ENCODE measurements at places on chromosomes 11 and 22.

- DNase-seq, result no peak
Measured at GRCh38 chr11:78722786-78723185, 148.1 kb upstream of the NARS2 start.

DNA sequence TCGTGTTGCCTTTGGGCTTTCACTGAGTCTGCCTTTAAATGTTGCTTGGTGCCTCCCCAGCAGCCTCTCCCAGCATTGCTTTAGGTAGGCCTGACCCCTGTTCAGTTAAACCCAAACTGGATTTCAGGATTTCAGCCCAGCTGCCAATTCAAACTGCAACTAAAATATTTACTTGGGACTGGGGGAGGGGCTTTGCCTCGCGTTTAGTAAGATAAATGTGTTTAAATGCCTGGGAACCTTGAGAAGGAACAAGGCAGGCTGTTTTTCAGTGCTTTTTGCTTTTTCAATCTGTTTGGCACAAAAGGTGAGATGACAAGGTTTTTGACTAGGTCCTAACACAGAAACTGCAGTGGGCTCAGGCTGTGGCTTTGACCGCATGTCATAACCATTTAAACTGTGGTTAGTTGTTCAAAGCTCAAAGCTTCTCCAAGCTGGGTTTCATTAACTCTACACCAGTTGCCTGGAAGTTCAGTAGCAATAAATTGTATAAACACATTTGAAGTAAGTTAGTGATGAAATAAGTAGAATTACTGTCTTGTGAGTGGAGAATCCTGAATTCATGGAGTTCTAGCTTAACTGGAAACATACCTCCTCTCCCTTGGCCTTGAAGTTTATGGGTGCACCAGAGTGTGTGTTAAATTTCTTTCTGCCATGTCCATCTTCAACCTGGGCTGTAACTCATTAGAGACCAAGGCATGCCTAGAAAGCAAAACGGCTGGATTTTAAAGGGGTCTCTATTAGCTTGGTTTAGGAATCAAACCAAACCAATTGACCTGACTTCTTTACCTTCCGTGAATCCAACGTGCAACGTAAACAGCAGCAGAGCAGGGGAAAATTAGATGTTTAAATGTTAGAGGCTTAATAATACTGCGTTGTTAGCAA, 3.6 kb downstream of the PKNOX2 start:
- DNase-seq, result no peak

DNA sequence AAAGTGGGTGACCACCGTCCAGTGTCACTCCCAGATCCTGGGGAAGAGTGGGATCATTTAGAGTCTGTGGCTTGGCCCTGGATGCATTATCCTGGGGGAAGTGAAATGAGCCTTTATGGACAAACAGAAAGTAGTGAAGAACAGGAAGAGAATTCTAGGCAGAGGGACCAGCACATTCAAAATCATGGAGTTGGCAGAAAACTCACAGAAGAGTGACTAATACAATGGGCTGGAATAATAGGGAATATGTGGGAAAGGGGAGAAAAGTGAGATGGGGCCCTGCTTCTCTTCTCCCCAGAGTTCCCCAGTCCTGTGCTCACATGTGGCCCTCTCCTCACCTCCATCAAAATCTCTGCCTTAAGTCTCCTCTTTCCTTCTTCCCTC, 84.3 kb downstream of the CCDC81 start:
- DNase-seq, result no peak

DNA sequence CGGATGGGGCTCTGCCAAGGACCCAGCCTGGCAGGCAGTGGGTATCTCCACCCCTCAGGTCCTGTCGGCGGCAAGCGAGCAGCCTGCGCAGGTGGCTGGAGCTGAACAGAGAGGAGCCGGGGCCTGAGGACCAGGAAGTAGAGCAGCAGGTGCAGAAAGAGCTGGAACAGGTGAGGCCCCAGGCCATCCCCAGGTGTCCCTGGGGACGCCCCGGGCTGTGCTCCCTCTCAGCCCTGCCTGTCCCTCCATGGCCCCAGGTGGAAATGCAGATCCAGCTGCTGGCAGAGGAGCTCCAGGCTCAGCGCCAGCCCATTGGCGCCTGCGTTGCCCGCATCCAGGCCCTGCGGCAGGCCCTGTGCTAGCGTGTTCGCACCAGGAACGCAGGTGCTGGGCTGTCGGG, 44.0 kb downstream of the PISD start:
- DNase-seq, result no peak

GRCh38 chr11:58992489-58992888, 53.2 kb downstream of the GLYATL1 start:
- DNase-seq, result no peak

- DNase-seq, result no peak
Measured at GRCh38 chr22:18023509-18024275, 669 bp downstream of the MICAL3 start.

DNA sequence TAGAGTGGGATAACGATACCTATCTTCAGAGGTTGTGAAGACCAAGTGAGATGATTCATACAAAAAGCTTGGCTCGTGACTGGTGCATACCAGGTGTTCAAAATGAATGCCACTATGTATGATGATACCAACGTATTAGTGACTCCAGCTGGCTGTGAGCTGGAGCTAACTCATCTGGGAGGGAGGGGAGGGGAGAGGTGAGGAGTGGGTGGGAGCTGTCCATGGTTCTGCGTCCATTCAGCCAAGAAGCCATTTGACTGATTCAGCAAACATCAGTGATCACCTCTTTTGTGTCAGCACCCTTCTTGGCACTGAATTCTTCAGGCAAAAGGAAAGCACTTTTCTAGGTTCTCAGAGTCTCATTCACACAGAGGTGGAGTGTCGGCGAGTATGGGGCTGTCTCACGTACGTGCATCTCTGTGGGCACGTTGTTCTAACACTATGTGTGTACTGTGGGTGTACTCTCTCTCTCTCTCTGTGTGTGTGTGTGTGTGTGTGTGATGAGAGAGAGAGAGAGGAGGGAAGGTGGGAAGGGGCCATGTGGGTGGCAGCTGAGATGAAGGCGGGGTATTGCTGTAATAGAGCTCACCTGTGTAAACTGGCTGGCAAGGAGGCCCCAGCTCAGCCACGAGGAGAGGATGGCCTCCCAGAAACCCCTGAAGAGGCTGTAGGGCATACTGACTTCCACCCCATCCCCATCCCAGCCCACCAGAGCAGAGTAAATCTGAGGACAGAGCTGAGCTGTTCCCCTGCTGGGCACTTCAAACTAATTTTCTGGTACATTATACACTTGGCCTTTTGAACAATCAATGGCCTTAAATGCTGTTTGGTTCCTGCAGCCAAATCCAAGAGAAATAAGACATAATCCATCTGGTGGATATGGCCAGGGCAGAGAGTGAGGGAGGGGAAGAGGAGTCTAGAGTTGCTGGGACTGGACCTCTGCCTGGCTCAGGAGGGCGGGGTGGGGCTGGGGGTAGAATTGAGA, 96.1 kb upstream of the THY1 start:
- DNase-seq, result no peak

DNA sequence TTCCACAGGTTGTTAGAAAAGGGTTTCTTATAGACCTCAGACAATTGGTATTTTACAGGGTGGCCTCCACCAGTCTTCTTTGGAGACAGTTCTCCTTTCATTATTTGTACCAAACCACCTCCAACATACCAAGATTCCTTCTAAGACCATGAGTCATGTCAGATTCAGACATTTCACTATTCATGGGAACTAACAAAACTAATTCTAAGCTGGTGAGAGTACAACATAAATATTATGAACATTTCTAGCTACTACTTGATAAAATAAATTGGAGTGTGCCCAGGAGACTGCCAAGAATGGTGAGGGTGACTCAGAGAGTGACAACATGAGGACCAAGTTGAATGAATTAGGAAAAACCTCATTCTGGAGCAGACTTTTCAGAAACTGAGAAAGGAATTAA, 494.6 kb upstream of the LRRC4C start:
- no peak for DNase-seq

- DNase-seq, result no peak
Measured at GRCh38 chr22:26901198-26901816, 243.9 kb downstream of the MIAT start.

GRCh38 chr11:133980665-133981064, 23.9 kb upstream of the IGSF9B start:
- DNase-seq, result no peak

- no peak for DNase-seq
Measured at GRCh38 chr11:62399172-62399877, 19.5 kb upstream of the SCGB1A1 start.

GRCh38 chr11:116275635-116276034, 497.2 kb downstream of the BUD13 start:
- no peak for DNase-seq

DNA sequence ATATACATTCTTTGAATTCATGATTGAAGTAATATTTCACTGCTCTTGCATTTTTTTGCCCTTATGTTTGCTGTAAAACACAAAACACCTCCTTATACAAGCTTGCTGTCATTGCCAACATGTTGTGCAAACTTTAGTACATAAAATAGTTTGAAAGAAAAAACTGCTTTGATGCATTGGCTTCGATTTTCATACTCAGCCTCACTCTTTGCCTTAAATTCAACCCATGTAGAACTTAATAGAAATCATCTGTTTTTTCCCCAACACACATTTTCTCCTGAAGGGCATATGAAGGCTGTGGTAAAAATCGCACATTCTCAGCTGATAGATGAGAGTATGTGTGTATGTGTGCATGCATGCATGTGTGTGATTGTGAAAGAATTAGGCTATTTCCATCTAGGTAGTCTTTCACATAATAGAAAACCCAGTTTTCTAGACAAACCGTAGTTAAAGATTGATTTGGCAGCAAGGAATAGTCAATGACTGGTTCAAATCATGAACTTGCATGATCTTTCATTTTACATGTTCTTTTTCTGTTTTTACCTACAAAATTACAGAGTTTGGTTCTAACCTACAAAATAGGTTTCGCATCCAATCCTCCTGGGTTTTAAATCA, 72.8 kb upstream of the MTMR2 start:
- no peak for DNase-seq

- DNase-seq, result no peak
Measured at GRCh38 chr11:85725510-85726258, 39.7 kb upstream of the CCDC89 start.

GRCh38 chr11:5719703-5720495, 16.3 kb upstream of the OR56B1 start:
- DNase-seq, result no peak

DNA sequence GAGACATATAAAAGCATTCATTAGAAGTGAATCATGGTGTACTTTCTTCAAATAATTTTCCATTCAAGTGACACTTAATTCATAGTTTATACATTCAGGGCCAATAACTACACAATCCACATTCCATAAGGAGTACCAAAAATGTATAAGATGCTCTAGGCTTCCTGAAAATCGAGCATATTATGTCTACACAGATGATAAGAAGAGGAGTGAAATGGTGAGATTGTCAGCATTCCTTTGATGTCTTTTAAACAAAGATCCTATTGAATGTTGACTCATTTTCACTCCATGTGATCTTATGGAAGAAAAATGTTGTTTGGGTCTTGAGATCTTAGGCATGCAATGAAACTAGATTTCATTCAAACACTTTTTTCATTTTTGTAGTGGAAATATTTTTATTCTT, 843.2 kb downstream of the KCNA4 start:
- no peak for DNase-seq

DNA sequence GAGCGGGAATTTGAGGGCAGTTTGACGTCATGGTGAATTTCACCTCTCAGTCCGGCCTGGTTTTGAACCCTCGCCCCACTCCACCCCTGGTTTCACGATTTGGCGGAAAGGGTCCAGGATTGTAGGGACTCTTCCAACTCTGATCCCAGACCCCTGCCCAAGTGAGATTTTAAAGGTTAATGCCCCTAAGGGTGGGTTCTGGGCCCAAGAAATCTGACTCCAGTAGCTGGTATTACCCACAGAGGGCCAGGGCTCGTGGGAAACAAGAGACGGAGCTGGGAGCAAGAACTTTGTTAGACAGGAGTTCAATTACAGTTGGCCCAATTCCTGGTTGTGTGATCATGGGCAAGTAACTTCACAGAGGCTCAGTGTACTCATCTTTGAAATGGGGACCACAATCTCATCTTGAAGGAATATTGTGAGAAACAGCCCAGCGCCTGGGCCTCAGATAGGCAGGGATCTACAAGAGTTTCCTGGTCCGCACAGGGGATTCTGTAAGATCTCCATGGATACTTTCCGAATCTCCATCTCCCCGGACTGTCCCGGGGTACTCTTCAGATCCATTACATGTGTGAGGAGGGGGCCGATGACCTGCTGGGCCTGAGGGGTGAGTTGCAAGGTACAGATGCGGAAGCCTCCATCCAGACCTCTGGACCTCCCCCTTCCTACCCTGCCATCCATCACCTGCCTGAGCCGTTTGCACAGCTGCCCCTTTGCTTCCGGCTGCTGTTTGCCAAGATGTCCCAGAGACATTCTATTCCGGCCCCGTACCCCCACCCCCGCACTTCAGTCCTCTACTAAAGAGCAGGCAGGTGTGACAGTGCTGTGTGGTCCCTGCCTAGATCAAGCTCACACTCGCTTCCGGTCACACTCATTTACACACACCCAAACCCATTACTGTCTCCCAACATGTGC, 687 bp upstream of the CALCA start:
- DNase-seq, result no peak

DNA sequence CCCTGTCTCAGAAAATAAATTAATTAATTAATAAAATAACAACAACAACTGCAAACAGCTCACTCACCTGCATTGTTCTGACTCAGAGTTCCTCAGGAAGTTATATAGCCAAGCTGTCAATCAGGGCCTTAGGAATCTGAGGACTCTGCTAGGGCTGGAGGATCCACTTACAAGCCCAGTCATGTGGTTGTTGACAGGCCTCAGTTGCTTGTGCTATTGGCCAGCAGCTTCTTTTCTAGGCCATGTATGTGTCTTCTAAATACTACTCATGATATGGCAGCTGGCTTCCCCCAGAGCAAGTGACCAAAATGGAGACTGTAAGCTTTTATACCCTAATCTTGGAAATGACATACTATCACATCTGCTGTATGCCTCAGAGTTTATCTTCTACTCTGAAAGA, 20.8 kb upstream of the ATP5MG start:
- DNase-seq, result no peak

DNA sequence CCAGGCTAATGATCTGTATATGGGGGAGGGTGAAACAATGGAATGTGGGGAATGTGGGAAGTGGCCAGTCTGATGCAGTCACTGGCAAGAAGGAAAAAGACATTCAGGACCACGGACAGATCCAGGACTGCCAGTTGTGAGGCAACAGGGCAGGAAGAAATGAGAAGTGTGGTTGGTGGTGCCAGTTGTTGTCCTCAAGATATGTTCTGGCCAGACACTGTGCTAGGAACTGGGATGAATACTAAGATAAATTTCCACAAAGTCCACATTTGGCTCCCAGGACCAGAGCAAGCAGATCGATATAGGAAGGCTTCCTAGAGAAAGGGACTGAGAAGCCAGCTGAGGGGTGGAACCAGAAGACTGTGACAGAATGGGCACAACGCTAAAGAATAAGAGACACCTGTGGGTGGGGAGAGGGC, 6.8 kb upstream of the TPBGL start:
- no peak for DNase-seq

- DNase-seq, result no peak
Measured at GRCh38 chr22:36383110-36383581, 4.6 kb downstream of the MYH9 start.

DNA sequence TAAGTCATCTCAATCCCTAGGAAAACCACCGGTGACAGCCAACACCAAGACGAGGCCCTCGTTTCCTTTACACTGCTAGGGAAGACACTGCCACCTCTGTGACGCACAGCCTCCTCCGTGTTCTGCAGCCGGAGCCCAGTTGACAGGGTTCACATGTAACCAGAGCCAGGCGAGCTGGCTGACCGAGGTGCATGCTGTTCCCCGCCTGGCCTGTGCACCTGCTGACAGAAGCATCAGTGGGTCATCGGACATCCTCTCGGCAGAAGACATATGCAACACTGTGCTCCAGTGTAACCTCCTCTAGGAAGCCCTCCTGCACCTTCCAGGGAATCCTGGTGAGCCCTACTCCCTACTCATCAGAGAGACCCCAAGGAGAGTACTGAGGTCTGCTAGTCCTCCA, 114.2 kb upstream of the TP53AIP1 start:
- DNase-seq, result no peak
